ENCODE measurements at places on chromosomes 11 and 22.
A peak's percentile ranks its signal among the peaks of the same experiment; 100 is the strongest.

DNA sequence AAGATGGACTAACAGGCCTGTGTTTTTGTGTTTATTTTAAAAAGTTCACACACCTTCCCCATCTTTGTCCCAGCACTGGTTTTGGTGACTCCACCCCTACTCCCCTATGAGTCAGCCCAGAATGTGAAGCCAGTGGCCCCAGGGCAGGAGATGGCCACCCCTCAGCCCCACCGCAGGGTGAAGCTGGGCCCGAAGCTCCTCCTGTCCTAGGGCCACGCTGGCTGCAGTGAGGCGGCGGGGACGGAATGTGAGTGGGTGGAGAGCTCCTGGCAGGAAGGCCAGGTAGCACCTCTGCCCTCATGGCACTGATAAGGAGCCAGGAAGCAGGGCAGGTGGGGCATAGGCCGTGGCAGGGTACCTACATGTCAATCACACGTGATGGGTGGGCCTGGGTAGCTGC, 39.9 kb downstream of the SGSM3 start:
- DNase-seq: no peak

GRCh38 chr11:2687223-2687530, 12.6 kb downstream of the KCNQ1OT1 start:
- DNase-seq: no peak

GRCh38 chr11:84034484-84034883, 748.3 kb upstream of the CCDC90B start:
- DNase-seq: no peak

- no peak for DNase-seq
These were observed 175.7 kb downstream of the SWAP70 start for GRCh38 chr11:9839550-9839949.

- peak; percentile 87 for DNase-seq
These were observed 4.2 kb downstream of the SPI1 start for GRCh38 chr11:47373876-47374719.

DNA sequence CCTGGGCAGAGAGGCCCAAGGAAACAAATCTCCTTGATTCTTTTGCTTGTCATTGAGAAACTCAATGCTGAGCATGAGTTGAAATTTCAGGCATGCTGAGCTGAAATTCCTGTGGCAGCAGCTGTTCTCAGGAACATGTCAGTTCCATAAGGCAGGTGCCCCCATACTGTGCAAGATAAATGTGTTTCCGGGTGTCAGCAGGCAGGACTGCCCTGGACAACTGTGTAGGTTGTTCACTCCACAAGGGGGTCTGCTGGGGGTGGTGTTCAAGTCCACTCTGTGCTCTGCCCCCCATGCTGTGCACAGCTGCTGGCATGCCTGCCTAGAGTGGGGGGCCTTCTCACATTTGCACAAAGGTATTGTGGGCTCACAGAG, 133.7 kb downstream of the CTTN start:
- no peak for DNase-seq

DNA sequence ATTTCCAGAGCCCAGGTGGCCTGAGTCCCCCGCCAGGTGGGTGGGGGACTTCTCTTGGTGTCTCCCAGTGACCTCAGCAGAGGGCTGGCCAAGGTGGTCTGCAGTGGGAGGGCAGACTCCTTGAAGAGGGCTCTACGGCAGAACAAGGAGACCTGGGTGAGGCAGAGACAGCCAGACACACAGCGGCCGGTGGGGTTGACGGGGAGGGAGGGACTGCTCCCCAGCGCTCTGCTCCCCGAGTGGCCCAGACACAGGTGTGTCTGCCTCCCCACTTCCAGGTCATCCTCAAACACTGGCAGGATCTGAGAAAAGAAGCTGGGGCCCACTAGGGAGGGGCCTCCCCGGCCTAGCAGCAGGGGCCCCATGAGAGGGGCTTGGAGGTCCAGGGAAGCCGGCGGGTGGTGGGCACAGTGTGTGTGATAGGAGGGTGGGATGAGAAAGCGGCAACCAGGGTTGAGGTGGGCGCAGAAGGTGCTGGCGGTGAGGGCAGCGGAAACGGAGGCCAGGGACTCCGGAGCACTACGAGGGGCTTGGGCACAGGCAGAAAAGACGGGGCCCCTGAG, 30.1 kb downstream of the SYT7 start:
- no peak for DNase-seq

- DNase-seq: no peak
These were observed 25.3 kb downstream of the OTOG start for GRCh38 chr11:17572359-17572690.

- DNase-seq: no peak
These were observed 58.5 kb downstream of the UBASH3B start for GRCh38 chr11:122714004-122714403.

- DNase-seq: no peak
These were observed 39.0 kb downstream of the IL18BP start for GRCh38 chr11:72037554-72038311.

DNA sequence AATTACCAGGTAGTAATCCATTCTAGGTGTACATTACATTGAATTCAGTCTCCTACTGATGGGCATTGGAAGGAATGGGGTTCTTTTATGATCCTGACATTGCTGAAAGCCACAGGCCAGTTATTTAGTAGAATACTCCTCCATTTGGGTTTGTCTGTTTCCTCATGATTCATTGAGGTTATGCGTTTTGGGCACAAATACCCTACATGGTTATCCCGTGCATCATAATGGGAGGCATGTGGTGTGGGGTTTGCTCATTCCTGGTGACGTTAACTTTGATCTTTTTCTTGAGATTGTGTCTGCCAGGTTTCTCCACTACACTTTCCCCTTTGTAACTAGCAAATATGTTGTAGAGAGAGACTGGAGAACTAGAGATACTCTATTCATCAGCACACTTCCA, 5.5 kb downstream of the FOLR3 start:
- DNase-seq: no peak

DNA sequence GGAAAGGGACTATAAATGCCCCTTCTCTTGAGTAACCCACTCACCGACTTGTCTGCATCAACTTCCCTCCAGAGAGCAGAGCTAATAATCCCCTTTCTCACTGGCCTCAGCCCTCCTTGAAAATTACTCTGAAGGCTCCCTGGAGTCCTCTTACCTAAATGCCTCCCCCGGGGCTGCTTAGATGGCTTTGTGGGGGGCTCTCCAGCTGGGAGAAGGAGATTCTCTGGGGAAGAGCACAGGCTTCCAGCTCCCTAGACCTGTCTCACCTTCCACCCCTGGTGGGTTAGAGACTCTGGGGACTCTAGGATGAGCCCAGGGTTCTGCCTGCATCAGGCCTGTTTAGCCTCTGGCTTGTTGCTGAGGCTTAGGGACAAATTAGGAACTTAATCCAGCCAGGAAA, 39.8 kb downstream of the MIAT start:
- no peak for DNase-seq

DNA sequence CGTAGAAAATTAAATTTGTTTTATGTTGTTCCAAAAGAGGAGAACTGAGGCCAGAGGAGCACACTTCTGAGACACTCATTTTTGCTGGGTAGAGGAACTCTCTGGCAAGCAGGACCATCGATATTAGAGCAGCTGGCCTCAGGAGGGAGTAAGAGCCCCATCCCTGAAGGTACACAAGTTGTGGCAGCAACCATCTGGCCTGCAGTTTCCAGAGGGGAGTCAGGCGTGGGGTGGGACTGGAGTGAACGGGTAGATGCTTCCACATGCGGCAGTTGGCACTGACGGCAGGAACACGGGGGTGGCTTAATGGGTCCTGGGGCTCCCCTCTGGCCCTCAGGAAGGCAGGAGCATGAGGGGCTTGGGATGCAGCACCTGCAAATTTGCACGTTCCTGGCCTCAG, 13.2 kb upstream of the SSTR3 start:
- no peak for DNase-seq

DNA sequence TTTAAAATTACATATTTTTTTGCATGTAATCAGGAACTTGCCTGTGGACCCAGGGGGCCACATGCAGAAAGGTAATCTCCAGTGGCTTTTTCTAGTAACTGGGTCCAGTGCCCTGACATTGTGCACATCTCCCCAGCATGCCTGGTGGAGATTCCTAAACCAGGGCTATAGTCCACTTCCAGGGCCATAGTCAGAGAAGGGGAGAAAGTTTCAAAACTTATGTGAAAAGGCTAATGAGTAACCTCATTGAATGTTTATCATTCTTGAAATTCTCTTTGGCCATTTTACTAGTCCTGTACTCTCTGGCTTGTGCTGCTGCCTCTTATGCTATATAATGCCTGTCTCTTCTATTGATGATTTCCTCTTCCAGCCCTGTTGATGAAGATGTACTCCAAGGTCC, 47.8 kb downstream of the BARX2 start:
- DNase-seq: no peak
